Activated CD8-positive, alpha-beta memory T cell treated with anti-CD3 and anti-CD28 coated beads, Interleukin-2, amount 50 U/mL, for 4 hours (primary cell): ENCODE measurements at places on chromosomes 2 and 18.

DNA sequence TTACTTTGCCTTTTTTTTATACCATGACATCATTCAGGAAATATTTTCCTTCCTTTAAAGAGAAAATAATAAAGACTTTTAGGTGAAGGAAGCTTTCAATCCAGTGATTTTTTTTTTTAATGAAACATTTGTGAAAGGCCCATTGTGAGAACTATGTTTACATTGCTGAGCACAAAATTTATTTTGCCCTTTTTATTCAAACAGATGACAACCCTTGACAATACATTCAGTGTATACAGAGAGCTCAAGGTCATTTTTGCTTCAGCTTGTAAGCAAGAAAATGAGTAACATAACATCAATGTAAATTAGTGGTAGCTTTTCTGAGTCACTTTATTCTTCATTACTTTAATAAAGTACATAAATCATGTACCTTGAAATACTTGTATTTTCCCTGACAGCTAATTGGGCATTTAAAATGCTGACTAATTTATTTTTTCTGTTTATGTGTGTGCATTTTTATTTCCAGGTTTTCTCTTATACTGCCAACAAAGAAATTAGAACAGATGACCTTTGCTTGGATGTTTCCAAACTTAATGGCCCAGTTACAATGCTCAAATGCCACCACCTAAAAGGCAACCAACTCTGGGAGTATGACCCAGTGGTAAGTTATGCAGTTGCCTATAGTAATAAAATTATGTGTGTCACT lies 121.6 kb downstream of the GALNT1 start:
- no peak for DNase-seq

GRCh38 chr18:73535189-73535588 lies 612.4 kb downstream of the FBXO15 start:
- DNase-seq = no peak

GRCh38 chr2:231928901-231929725 lies 2.9 kb upstream of the NPPC start:
- DNase-seq = no peak

- no peak for DNase-seq
These were observed 1.2 kb downstream of the CPO start for GRCh38 chr2:206940546-206940945.

DNA sequence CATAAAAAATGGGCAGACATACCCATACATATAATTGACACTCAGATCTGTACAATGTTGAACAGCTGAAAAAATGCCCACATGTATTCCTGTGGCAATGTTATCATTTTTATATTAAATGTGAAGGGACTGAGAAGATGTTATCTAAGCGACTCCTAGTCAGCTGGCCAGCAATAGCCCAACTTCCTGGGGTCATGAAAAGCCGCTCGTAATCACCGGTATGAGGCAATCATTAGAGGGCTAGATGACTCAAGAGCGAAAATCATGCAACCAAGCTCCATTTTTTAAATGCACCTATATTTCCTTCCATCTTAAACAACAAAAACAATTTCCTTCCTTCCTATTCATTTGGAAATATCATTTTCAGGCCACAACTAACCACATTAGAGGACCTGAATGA lies 274.6 kb upstream of the CCDC68 start:
- no peak for DNase-seq

- no peak for DNase-seq
These were observed 229.5 kb upstream of the ZC3H15 start for GRCh38 chr2:186256540-186256939.

DNA sequence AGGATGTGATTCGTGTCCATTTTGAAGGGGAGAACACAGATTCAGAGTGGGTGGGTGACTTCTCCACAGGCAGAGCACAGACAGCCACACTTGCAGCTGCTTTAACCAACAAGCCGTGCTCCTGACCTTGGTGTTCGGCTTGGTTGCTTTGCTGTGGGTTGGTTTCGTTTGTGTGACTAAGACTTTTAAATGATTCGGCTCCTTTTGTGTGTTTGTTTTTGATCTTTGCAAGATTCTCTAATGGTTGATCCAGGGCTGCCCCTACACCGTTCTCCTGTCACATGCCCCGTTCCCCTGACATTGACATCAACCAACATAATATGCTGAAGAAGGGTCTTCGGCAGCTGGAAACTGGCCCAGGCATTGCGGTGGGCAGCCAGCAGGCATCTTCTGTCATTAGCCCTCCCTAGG lies 95.9 kb upstream of the MBOAT2 start:
- no peak for DNase-seq

GRCh38 chr2:203418271-203418670 lies 90.1 kb downstream of the ABI2 start:
- DNase-seq = no peak

DNA sequence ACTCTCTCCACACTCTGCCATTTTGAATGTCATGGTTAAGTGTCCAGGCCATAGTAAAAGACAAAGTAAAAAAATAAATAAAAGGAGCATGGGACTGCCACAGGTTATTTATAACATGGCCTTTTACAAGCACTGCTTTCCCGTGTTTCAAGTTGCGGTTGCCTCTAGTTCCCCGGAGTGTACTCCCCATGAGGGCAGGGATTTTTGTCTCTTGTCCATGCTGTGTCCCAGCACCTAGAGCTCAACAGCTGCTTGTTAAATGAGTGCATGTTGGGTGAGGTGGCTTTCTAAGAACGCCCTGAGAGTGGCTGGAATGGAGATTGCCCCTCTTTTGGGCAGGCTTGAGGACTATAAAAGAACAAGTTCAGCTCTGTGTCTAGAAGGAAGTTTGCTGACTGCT lies 8.4 kb downstream of the CAVIN2 start:
- DNase-seq = no peak

DNA sequence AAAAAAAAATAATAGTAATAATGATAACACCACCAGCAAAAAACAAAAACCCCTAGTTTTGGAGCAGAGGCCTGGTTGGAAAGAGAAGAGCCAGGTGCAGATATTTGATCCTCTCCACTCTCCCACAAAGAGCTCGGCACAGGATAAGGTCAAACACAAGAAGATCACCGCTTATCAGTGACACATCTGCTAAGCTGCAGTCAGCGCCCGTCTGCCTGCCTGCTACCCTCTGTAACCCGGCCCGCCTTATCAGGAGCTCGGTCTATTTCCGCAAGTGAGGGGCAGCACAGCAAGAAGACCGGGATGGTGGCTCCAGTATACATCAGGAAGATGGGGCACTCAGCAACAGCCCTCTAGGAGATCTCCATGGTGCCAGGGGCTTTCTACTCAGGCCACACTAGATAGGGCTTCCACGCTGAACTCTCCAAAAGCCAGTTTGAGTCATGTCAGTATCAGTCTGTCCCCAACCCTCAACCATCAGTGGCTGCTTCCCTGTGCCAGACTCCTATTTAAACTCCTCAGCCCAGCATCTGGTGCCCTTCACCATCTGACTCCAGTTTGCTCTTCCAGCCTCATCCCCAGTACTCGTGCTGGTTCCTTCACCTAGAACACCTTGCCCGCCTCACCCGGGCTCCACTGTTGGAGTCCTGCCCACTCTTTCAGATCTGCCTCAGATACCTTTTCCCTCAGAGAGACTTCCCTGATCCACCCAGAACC lies 67.3 kb upstream of the PPP1CB start:
- no peak for DNase-seq

DNA sequence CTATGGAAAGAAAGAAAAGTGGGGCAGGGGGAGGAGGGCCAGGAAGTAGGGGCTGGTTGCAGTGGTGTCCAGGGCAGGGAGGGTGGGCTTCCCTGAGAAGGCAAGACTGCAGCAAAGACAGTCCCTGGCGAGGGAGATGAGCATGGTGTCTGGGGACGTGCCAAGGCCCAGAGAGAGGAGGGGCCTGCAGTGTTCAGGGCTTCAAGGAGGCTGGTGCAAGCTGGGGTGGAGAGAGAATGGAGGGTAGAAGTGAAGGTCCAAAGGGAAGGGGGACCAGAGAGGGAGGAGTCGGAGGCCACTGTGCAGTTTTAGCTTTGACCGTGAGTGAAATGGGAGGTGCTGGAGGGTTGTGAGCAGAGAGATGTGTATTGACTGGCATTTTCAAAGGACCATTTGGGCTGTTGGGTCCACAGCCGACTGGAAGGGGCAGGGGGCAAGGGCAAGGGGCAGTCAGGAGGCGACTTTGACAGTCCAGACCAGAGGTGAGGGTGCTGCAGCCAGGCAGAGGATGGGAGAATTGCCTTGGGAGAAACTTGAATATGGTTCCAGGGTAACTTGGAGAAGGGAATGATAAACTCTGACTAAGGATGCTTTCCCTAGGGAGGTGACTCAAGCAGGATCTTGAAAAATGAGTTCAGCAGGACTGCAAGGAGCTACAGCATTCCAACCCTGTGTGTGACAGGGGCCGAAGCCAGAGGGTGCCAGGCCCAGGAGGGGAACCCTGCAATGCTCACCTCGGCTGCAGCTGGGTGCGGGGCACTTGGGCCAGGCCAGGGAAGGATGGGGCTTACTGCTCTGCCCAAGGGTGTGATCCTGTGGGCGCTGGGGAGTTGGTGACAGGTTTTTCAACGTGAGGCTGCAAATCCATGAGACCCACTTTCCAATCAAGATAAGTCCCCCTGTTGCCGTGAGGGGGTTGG lies 177.1 kb upstream of the HAAO start:
- DNase-seq = no peak

DNA sequence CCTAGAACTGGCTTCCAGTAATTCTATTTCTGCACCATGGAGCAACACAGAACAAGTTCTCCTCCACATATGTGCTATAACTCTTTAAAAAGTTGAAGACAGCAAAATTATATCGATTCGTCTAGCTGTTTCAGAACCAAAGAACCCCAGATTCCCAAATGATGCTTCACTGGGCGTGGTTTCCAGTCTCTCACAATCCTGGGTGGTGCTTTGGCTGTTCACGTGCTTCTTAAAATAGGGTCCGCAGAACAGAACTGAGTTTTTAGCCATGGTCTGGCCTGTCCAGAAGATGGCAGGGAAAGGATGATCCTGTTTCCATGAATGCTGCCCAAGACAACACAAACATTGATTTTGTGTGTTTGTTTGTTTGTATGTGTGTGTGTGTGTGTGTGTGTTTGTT lies 37.6 kb upstream of the PARD3B start:
- no peak for DNase-seq

DNA sequence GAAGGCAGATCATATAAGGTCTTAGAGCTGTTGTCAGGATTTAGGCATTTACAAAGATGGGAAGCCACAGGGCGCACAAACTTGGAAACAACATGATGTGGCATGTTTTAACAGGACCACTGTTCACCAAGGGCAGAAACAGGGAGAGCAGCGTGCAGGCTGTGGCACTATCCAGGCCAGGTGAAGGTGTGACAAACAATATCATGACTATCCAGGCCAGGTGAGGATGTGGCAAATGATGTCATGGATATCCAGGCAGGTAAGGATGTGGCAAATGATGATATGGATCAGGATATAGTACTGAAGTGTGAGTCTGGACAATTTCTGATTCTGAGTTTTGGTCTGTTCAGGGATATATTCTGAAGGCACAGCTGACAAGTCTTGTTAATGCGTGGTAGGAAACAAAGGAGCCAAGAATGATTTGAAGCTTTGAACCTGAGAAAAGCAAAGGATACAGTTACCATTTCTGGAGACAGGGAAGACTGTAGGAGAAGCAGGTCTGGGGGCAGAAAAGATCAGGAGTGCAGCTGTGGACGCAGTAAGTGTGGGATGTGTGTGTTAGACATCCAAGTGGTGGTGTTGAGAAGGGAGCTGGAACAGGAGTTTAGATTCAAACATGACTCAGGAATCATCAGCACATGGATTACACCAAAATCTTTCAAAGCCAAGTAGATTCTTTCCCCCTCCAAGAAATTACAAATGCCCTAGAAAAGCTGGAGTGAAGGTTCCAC lies 205.9 kb downstream of the TMEM163 start:
- DNase-seq = no peak

GRCh38 chr2:81276595-81276994 lies 972.0 kb upstream of the LRRTM1 start:
- DNase-seq = no peak

DNA sequence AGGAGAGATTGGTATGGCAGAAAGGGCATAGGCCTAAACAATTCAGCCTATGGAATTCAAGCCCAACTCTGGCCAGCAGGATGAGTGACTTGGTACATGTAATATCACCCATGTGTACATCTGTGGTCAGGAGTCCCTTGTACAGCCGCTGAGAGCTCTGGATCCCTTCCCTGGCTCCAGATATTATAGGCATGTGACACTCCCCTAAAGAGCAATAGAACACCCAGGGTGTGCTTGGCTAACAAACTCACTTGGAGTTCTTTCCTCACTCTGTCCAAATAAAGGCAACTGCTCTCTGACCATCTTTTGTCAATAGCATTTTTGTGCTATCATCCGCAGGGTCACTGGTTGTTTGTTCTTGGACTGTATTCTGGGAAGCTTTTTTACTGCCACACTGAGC lies 197.4 kb upstream of the NCKAP5 start:
- no peak for DNase-seq

- no peak for DNase-seq
These were observed 463.3 kb downstream of the STK39 start for GRCh38 chr2:167784084-167784425.

GRCh38 chr2:129722306-129723019 lies 257.0 kb upstream of the RAB6C start:
- no peak for DNase-seq
